DMS79 treated with DMSO at 0.1 percent for 48 hours (cell line): ENCODE measurements at places on chromosomes 6 and 20.

GRCh38 chr6:97177905-97178304 is 105.1 kb downstream of the MMS22L start:
- DNase-seq = no peak

- DNase-seq = no peak
Measured at GRCh38 chr6:17505062-17505476, 95.0 kb upstream of the FAM8A1 start.

DNA sequence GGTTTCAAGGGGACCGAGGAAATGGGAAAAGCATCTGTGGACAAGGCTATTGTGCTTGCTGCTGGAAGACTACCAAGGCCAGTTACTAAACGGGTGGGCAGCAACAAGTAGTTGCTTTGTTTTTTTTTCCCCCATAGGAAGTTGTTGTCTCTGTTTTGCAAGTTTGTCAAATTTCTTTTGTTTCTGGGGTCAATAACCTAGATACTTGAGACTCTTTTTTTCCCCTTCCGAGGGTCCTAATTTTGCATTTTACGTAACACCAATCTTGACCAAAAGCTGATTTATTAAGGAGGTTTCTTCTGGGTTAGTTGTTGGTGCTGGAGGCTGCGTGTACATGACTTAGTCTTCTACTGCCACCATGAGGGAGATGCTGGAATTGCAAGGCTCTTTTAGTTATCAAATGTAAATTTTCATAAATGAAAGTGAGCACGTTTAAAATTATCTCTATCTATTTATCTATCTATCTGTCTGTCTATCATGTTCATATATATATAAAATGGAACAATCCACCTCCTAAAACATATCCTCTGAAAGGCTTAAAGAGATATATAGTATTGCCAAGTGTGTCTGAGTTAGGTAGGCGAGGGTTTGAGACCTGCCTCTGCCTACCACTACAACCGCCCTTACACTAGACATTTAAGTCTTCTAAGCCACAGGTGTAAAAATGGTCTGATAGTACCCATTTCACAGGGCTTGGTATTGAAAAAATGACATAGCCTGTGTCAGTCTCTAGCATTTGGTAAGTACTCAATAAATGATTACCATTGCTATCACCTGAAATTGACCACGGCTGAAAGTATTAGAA is 60.2 kb downstream of the GCLC start:
- peak; percentile 67 for DNase-seq

- no peak for DNase-seq
Measured at GRCh38 chr6:147384737-147385710, 123.5 kb upstream of the SAMD5 start.

GRCh38 chr20:24100370-24101011 is 111.9 kb upstream of the GGTLC1 start:
- no peak for DNase-seq

GRCh38 chr6:7777074-7777473 is 51.2 kb downstream of the BMP6 start:
- DNase-seq = no peak

DNA sequence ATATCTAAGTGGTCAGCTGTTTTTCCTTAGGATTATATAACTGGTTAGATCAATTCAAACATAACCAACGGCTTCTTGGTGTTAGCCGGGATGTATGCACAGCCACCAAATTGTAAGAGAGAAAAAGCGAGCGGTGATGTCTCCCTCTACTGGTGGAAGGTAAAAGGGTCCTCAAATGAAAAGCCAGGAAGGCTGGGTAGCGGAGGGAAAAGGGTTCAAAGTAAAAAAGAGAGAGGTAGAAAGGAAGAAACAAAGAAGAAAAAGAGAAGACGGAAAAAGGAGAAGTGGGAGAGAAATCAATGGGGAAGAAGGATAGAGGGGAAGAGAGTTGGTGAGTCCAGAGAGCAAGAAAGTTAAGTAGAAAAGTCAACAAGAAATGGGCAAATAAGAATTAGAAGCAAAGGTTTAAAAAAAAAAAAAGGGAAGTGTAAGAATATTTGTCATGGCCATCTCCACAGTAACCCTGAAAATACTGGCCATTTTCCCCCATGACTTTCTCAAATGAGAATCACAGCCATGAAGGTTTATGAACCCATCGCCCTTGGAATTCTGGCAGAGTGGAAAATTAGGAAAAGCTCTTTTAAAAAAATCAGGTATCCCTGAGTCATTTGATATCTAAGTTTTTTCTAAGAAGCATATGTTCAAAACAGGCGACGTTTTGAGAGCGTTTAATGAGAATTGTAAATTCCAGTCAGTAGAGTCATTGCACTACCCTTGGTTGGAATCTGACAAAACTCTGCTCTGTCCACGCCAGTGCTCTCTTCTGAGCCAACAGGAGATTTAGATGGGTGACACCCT is 155.6 kb upstream of the SNX9 start:
- DNase-seq = peak; percentile 72

DNA sequence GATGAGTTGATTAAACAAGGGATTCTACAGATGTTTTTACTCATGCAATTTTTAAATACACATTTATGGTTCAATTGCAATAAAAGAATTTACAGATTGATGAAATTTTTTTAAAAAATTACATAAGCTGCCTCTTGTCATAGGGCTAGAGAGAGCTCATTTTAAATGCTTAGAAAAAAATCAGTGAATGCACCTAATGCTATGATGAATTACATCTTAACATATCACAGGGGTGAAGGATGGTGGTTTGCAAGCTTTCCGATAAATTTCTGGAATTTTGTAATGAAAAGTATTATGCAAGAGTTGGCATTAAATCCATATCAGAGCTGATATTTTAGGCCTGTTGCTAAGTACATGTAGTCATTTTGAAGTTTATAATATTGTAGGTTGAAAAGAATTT is 29.6 kb downstream of the DSE start:
- DNase-seq = no peak

DNA sequence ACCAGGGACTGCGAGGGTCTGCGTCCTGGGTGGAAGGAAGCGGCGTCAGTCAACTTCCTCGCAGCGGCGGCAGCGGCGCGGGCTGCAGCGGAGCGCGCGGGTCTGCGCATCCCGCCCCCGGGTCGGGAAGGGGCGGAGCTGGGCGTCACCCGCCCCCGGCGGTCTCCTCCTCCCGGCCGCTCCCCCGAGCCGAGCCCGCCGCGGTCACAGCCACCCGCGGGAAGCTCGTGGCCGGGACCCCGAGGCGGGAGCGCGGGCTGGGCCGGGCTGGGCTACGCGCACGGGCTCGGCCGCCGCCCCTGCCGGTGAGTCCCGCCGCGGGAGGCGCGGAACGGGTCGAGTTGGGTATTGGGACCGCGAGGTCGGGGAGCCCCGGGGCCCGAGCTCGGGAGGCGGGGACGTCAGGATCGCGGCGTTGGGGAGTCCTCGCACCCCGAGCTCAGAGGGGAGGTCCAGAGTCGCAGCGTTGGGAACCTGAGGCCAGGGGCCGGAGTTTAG is at the start of gene PAQR8:
Gene PAQR8, plus strand, starts transcription at position 207 of the 498 bp plus-strand sequence. CDS start 41,063 bp downstream, outside the sequence.
- DNase-seq = peak; percentile 56

DNA sequence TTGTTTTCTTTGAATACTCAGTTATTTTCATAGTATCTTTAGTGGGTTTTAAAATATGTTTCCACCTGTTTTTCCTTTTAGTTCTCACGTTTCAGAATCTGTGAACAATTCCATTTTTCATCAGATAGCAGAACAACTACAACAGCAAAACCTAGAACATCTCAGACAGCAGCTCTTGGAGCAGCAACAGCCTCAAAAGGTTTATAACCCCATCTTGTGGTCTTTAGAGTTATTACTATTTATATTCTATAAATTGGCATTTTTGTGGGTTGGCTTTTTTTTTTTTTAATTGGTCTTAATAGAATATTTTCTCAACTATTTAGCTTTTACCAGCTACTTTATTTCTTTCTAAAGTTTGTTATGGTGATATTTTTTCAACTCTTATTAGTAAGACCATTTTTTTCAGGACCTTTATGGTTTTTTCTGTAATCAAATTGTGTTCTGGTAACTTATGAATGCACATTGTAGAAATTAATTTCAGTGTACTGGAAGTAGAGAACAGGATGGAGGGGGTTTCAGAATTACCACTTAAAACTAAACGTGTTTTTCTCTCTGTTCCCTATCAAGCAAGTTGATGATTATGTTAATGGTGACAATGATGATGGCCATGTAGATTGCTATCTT is 72.2 kb downstream of the SCAF8 start:
- peak; percentile 6 for DNase-seq

DNA sequence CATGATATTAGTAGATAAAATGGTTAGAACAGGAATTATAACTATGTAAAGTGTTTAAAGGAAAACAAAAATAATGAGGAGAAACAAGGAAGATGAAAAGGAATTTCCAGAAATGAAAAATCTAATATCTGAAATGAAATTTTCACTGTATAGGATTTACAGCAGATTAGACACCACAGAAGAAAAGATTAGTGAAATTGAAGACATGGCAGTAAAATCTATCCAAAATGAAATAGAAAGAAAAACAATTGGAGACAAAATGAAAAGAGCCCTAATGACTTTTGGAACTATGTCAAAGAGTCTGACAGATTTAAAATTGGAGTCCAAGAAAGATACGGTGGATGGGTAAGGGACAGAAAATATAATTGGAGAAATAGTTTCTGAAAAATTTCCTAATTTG is 174.2 kb downstream of the AKAP7 start:
- DNase-seq = no peak

DNA sequence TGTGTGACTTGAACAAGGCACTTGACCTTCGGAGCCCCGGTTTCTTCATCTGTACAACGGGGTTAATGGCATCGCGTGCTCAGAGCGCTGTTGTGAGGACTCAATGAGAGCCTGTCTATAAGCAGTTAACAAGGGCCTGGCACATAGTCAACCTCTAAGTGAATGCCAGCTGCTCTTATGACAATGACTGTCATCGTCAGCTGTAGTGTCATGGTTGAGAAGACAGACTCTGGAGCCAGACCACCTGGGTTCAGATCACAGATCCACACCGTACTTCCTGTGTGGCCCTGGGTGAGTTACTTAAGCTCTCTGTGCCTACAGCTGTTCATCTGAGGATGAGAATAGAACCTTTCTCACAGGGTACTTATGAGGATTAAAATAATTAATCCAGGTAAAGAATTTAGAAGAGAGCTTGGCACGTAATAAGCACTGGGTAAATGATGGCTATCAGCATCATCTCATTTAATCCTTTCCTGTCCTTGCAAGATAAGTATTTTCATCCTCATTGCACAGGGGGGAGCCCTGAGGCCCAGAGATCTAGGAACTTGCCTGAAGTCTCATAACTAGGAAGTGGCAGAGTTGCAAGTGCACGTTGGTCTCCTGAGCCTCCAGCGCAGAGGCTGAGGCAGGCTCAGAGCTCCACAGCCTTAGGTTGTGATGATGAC is 105.3 kb downstream of the EYA2 start:
- DNase-seq = no peak

- no peak for DNase-seq
Measured at GRCh38 chr6:34044945-34045595, 100.8 kb downstream of the GRM4 start.

GRCh38 chr6:161080263-161080970 is 88.8 kb downstream of the MAP3K4 start:
- no peak for DNase-seq

DNA sequence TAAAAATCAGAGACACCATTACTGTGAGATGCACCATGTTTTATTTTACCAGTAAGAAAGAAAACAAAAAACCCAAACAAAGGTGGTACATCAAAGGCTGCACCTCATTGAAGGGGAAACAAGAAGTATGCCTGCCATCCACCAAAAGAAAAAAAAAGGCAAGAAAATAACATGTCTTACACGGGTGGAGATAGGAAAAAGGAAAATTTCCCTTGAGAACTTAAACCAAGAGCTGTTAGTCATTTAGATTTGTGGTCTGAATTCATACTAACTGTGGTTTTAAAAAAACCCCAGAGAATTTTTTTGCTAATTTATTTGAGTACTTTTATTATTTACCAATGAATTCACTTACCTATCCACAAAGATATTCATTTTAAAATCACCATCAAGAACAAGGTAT is 144.0 kb downstream of the LRRC1 start:
- no peak for DNase-seq

DNA sequence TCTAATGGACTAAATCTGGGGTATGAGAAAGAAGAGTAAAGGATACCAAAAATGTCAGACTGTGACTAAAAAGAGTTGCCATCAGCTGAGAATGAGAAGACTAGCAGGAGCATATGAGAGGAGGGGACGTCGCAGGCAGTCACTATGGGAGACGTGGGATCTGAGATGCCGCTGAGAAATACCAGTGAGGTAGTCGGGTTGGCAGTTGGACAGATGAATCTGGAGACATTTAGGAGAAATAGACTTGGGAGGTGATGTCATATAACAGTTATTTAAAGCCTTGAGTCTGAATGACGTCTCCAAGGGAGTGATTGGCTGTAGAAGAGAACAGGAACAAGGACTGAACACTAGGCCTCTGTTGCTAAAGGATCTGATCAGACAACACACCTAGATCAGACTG is 51.5 kb upstream of the TRIM26 start:
- no peak for DNase-seq

GRCh38 chr6:55868771-55869479 is 6.5 kb downstream of the BMP5 start:
- no peak for DNase-seq

DNA sequence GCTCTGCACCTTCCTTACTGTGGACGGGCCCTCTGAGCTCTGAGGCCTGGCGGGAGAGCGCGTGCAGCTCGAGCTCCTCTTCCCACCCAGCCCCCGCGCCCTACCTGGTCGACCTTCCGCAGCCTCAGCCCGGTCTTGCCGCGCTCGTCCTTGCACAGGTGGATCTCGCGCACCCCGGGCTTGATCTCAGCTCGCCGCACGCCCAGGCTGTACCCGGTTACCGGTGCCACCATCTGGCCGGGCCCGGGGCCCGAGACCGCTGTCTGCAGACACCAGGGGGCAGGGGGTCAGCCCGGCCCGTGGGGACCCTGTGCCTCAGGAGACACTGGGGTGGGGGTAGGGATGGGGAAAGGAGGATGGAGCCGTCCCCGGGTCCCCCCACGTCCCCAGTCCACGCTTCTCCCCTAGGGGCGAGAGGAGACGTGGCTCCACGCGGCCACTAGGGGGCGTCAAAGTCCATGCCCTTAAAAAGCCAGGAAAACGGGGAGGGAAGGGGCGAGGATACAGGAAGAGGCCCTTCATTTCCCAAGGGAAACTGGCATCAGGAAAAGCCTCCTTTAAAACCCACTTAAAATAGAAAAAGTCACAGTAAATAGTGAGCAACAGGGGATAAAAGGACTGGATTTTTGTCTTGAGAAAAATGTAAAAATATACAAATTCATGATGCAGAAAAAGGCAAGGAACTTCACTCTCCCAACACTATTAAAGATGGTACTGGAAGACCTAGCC is 15.5 kb downstream of the SDCBP2 start:
- peak; percentile 57 for DNase-seq

DNA sequence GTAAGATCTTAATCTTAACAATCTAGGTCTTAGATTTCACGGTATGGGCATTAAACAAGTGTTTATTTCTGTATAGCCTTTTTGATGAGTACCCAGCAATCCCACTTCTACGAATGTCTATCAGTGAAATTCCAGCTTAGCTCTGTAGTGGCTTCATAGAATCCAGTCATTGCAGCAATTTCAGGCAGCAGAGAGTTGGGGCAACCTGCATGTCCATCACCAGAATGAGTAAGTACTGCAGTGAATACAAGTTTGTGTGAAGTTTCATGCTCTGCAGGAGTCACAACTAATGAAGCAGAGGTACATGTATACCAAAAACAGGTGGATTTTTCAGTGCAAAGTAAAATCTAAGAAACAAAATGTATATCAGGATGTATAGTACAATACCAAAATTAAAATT is 151.7 kb downstream of the OR2B2 start:
- DNase-seq = no peak

- no peak for DNase-seq
Measured at GRCh38 chr20:10634683-10635411, 39.0 kb downstream of the JAG1 start.
